ENCODE measurements at places on chromosomes 2 and 18. TPM values are rescaled to one million over a fixed set of nuclear protein-coding genes. Genes with fewer than 3 reads are reported as not detected.

DNA sequence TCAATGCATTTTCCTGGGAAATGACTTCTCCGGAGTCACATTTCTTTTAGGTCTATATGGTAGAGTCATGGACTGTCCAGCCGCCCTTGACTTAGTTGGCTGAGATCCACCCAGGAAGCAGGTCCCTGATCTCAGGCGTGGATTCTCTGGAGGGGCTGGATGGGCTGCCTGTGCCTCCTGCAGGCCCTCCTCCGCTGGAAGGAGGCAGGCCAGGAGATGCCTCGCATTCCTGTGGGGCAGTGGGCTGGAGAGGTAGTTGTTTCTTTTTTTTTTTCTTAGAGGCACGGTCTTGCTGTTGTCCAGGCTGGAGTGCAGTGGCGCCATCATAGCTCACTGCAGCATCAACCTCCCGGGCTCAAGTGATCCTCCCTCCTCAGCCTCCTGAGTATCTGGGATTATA, 129.0 kb upstream of the MYCN start:
- DNase-seq, result no peak

GRCh38 chr2:71538656-71539265, 85.4 kb downstream of the DYSF start:
- no peak for DNase-seq

The MTLN gene
- polyA plus RNA-seq, result 157 TPM

DNA sequence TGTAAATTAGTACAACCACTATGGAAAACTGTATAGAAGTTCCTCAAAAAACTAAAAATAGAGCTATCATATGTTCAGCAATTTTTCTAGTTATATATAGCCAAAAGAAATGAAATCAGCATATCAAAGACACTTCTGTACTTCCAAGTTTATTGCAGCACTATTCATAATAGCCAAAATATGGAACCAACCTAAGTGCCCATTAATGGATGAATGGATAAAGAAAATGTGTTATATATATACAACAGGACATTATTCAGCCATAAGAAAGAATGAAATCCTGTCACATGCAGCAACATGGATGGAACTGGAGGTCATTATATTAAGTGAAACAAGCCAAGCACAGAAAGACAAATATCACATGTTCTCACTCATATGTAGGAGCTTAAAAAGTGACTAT, 112.6 kb downstream of the MDH1 start:
- no peak for DNase-seq

The ALKAL2 gene
- 14.5 TPM for polyA plus RNA-seq

The TACR1 gene
- polyA plus RNA-seq, result 3.4 TPM

- DNase-seq, result no peak
Observed at GRCh38 chr2:196286821-196287220, 115.4 kb upstream of the STK17B start.

- DNase-seq, result no peak
Observed at GRCh38 chr2:77086051-77086450, 436.1 kb downstream of the LRRTM4 start.

The SERPINB11 gene
- not detected for polyA plus RNA-seq

The C2orf72 gene
- 0.91 TPM for polyA plus RNA-seq

DNA sequence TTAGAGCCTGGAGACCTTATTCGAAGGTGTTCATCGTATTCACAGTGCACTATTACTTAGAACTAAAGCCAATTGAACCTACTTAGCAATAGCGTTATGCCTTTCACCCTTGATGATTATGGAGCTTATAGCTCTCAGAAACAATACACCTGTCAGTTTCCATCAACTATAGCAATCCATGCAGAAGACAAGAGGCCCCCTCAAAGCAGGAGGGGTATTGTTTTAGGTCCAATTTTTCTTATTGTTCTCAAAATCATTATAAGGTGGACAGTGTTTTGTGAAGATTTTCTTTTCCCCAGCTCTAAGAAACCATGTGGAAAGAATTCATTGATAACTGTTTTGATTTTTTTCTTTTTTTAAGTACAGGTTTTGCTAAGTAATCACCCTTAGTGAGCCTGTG, 135.5 kb downstream of the MEIS1 start:
- DNase-seq, result no peak

GRCh38 chr2:20125164-20125563, 73.7 kb upstream of the LAPTM4A start:
- no peak for DNase-seq

DNA sequence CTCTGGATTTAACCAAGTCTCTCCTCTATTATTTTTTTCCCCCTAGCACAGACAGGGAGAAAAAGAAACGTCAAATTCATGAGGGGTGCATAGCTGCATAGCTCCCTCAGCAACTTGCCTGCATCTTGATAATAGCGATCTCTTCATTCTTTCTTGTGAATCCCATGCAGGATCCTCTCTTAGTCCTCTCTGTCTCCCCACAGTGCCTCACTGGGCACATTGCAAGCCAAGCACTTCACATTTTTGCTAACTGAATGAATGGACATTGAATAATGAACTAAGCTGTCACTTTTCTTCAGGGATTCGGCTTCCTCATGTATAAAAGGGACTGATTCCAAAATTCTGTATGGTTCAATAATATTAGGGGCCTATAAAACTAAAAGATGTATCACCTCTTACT, 2.9 kb upstream of the EPB41L3 start:
- DNase-seq, result no peak

- no peak for DNase-seq
Observed at GRCh38 chr2:169673106-169673505, 21.1 kb downstream of the CFAP210 start.

- no peak for DNase-seq
Observed at GRCh38 chr2:11080253-11081115, 74.8 kb upstream of the SLC66A3 start.

The TGFBRAP1 gene
- polyA plus RNA-seq, result 12.1 TPM

GRCh38 chr2:145116056-145116455, 596.1 kb upstream of the ZEB2 start:
- DNase-seq, result no peak

DNA sequence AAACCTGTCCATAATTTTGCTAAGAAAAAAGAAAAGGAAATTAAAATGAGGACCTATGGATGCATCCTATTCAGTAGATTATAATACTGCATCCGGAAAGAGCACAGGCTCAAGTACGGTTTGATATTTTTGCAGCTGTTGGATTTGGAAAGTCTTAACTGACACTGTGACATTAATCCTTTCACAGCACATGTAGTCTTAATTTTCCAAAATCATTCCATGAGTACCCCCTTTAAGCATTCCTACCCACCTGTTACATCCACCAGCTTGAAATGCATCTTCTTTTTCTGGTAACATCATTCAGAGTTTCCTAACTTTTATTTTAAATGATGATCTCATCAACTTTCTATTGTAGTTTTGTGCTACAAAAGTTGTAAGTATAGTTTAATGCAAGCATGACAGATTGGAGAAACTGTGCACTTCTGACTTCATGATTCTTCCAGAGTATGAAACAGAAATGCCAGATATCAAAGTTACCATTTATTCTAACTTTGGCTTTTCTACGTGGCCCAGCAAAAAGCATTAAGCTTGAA, 113.5 kb downstream of the ESCO1 start:
- DNase-seq, result no peak

The PIAS2 gene
- 9.6 TPM for polyA plus RNA-seq

The MROH2A gene
- polyA plus RNA-seq, result 7.3 TPM

DNA sequence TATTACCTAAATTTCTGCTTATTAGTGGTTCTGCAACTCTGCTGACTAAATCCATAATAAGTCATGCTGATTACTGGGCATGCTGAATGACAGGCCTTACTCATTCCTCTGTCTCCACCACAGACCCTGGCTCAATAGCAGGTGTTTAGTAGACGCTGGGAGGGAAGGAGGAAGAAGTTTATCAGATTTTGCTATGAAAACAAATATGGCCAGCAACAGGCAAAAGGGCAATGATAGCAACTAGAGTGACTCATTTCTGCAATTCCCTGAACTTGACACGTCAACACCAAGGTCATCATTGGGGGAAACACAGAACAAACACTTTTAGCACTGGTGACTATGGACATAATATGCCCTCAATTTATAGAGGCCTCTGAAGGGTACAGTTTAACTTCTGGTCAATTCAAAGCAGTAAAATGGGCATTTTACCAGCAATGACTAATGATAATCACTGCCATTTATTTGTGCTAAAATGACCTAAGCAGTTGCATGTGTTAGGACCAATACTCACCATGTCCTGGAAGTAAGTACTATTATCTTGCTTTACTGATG, 35.2 kb downstream of the TMEM163 start:
- no peak for DNase-seq

GRCh38 chr2:230847883-230848388, 16.8 kb upstream of the ITM2C start:
- no peak for DNase-seq

DNA sequence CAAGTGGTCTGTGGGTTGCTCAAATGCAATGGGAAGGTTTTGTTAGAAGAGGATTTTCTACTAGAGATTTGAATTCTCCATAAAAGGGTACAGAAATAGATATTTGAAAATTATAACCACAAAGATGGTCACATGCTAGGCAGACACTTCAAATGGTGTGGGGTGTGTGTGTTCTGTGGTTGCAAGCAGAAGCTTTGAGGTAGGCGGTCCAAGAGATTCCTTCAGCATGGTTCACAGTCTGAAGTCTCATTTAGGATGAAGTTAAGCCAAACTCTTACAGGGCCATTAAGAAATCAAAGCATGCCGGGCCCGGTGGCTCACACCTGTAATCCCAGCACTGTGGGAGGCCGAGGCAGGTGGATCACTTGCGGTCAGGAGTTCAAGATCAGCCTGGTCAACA, 38.3 kb upstream of the RMDN2 start:
- DNase-seq, result no peak

The ESPNL gene
- 0.23 TPM for polyA plus RNA-seq

The SIX3 gene
- polyA plus RNA-seq, result not detected

DNA sequence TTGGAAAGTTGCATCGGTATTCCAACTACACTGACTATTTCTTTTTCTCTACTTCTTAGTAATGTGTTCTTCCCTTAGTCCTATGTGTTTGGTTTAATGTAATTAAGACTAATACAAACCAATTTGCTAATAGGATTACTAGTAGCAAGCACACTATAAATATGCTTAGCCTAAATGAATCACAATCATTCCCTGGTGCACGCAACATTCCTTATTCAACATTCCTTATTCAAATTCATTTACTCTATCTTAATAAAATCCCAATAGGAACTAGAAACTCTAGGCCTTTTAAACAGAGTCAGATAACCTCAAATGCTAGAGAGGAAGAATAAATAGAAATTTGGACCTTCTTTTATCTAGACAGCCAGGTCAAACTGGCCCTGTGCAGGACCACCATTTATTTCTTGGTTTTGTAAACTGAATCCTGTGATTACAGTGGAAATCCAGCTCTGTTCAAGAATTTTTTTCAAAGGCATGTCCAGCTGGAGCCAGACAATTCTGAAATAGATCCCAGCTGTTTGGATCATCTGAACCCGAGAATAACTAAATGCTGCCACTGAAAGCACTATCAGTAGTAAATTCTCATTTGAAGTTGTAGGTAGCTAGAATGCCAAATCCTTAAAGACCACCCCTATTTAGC, 103.1 kb downstream of the PPP1R1C start:
- no peak for DNase-seq

GRCh38 chr18:70044632-70045031, 97.0 kb upstream of the CD226 start:
- no peak for DNase-seq

GRCh38 chr2:15943378-15944280, 3.3 kb downstream of the MYCN start:
- DNase-seq, result peak; percentile 74

The PLCL1 gene
- 6.0 TPM for polyA plus RNA-seq

The SOX11 gene
- 0.01 TPM for polyA plus RNA-seq

- no peak for DNase-seq
Observed at GRCh38 chr2:85438201-85439024, 19.9 kb downstream of the SH2D6 start.

DNA sequence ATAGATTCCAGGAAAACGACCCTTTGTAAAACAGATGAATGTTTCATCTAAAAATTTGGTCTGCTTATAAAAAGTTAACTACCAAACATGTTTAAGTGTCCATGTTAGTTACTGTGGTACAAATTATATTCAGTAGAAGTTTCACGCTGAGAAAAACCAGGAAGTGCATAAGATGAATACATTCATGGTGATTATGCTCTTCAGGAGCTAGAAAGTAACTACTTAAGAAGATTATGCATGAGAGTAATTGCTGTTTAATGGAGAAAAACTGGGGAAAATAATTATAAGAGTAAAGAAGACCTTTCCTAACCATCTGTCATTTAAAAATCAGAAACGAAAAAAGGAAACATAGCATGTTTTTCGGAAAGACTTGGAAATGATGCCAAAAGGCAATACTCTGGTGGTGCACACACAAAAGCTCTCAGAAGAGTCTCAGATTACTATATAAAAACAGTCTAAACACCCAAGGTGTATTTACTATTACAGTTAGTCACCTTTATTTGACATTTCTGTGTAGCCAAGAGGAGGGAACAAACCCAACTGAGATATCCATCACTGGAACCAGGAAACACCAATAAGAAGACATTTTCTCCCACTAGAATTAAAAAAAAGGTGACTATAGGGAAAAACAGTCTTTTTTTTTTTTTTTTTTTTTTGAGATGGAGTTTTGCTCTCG, 38.8 kb upstream of the METTL21A start:
- no peak for DNase-seq

The MOGAT1 gene
- not detected for polyA plus RNA-seq

The LYG2 gene
- not detected for polyA plus RNA-seq

The EFEMP1 gene
- 244 TPM for polyA plus RNA-seq

GRCh38 chr2:20653695-20654534, 3.0 kb upstream of the HS1BP3 start:
- DNase-seq, result no peak

The NT5DC4 gene
- polyA plus RNA-seq, result not detected

The TMSB10 gene
- 1,628 TPM for polyA plus RNA-seq

The MATN3 gene
- 2.0 TPM for polyA plus RNA-seq

DNA sequence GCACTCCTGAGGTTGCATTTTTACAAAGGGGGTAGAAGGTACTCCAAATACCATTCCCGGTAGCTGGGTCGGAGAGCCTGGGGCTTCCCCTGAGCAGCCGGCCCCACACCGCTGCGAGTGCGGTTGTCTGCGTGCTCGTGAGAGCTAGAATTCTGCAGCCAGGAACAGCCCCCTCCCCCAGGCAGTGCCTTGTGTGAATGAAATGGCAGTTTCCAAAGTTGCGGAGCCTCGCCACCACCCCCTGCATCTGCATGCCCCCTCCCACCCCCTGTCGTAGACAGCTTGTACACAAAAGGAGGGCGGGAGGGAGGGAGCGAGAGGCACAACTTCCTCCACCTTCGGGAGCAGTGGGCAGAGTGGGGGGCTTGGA, 1.1 kb downstream of the MYCN start:
- DNase-seq, result no peak

The RAB27B gene
- 0.90 TPM for polyA plus RNA-seq

GRCh38 chr2:100401268-100401667, 16.2 kb downstream of the CHST10 start:
- DNase-seq, result no peak

The FAP gene
- 2.2 TPM for polyA plus RNA-seq

The BCL2 gene
- polyA plus RNA-seq, result 6.3 TPM

The CFC1 gene
- not detected for polyA plus RNA-seq

The PROKR1 gene
- polyA plus RNA-seq, result 0.06 TPM

GRCh38 chr2:44181648-44182047, 13.0 kb downstream of the PPM1B start:
- no peak for DNase-seq

The STPG4 gene
- 0.41 TPM for polyA plus RNA-seq

The SCN9A gene
- 0.67 TPM for polyA plus RNA-seq

The PCARE gene
- polyA plus RNA-seq, result 0.25 TPM

The ITM2C gene
- polyA plus RNA-seq, result 230 TPM
